ENCODE measurements at places on chromosomes 2 and 18.

DNA sequence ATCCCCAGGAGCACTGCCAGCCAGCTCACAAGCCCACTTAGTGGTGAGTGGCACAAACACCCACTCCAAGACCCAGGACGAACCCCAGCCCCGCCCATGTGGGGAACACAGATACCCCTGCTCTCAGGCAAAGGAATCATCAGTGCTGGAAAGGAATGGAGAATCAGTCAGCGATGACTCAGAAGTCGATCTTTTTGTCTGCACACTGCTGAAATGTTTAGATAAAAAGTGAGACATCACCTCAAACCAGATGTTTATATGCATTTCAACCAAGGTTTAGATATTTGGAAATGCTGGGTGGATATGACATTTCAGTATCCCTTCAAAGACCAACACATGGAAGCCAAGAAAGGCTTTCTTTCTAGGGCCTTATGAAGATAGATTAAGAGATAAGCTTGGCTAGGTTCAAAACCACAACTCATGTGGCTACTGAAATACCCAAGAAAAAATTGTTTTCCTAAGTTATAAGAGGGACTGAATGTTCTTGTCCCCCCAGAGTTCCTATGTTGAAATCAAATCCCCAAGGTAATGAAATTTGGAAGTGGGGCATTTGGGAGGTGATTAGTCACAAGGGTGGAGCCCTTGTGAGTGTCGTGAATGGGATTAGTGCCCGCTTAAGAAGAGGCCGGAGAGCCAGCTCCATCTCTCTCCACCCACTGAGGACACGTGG lies 43.7 kb downstream of the POU3F3 start:
- no peak for DNase-seq

- DNase-seq: no peak
Measured at GRCh38 chr2:230700447-230700846, 12.2 kb upstream of the CAB39 start.

DNA sequence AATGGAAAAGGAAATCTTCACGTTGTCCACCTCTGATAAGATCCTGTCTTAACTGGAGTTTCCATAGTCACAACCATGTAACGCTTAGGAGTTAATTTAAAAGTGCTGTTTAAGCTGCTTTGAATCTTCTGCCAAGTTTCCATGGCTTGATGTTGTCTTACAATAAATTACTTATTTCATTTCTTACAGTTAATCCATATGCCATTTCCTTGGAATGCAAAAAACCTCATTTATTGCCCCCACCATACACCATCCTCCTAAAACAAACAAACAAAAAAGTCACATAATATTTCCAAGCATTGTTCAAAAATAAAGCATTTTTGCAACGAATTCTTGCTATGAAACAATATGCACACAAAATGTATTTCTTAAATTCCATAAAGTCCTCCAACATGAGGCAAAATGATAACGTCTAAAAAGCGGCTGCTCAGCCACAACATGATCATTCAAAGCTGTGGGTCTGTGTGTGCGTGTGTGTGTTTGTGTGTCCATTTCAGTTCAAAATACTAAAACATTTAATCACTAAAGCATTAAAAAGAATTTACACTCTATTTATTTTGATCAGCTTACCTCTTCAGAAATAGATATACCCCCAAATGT lies 46.8 kb upstream of the PXDN start:
- no peak for DNase-seq

GRCh38 chr2:126877041-126877440 lies 21.6 kb upstream of the TEX51 start:
- DNase-seq: no peak

- no peak for DNase-seq
Measured at GRCh38 chr2:20516646-20517341, 69.9 kb downstream of the RHOB start.

- DNase-seq: no peak
Measured at GRCh38 chr2:156320486-156321098, 11.9 kb downstream of the NR4A2 start.

DNA sequence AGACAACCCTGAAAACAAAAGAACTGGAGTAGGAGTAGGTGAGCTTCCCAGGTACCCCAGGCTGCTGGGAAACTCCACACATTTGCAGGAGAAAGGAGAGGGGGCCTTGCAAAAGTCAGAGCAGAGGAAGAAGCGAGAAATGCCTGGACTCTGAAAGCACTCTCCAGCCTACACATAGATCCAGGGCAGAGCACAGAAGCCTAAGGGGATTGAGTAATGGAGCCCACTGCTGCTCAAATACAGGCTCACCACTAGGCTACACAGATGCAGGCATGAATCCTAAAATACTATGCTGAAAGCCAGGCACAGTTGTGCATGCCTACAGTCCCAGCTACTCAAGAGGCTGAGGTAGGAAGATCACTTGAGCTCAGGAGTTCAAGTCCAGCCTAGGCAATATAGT lies 33.4 kb downstream of the OSBPL1A start:
- DNase-seq: no peak

GRCh38 chr2:41194230-41194629 lies 742.3 kb upstream of the SLC8A1 start:
- no peak for DNase-seq

GRCh38 chr2:69689466-69689865 lies 45.9 kb upstream of the AAK1 start:
- no peak for DNase-seq

DNA sequence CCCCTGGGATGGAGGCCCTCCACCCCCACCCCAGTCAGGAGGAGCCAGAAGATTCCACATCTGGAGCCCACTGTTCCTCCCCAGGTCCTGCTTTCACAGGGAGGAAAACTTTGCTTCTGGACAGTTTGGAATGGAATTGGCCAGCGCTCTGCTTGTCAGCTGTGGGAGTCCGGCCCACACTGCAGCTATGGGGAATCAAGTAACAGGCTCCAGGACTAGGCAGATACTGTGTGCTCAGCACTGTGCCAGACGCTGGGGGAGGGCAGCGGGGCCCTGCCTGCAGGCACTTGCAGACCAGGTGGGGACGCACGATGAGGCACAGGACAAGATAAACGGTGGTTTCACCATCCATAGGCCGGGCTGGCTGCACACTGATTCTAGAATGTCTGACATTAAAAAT lies 114.0 kb downstream of the STPG4 start:
- DNase-seq: no peak

- no peak for DNase-seq
Measured at GRCh38 chr2:218298314-218298875, 6.1 kb upstream of the TMBIM1 start.

DNA sequence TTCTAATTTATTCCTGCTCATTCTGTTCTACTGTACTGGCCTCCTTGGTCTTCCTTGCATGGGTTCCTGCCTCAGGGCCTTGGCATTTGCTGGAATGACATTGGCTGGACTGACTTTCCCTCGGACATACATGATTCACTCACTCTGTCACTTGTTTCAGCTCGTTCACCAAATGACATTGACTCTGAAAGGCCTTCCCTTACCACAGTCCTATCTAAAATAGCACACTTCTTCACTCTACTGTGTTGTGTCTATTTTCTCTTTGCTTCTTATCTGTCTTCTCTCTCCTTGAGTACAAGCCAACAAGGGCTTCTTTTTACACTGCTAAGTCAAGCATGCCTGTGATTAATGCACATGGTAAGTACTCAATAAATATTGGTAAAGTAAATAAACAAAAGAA lies 65.6 kb downstream of the SCG2 start:
- no peak for DNase-seq

GRCh38 chr18:26524504-26525351 lies 23.6 kb downstream of the KCTD1 start:
- no peak for DNase-seq

DNA sequence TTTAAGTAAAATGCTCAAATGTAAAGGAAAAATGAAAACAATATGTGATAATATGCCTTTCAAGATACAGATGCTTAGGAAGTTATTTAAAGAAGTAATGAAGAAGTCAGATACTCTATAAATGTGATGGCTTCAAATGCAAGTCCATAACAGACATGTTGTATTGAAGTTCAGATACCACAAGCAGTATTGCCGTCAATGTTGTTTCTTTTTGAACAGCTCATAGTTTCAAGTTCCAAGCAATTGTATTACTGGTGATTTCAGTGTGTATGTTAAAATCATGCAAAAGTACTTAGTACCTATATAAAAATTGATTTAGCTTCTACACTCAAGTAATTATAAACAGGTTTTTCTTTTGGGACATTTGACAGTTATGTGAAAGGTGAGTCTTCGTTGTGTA lies 24.9 kb downstream of the KCMF1 start:
- no peak for DNase-seq

GRCh38 chr2:187615364-187615763 lies 61.1 kb upstream of the TFPI start:
- no peak for DNase-seq

GRCh38 chr2:232315049-232315922 lies 63.3 kb upstream of the ALPP start:
- no peak for DNase-seq

DNA sequence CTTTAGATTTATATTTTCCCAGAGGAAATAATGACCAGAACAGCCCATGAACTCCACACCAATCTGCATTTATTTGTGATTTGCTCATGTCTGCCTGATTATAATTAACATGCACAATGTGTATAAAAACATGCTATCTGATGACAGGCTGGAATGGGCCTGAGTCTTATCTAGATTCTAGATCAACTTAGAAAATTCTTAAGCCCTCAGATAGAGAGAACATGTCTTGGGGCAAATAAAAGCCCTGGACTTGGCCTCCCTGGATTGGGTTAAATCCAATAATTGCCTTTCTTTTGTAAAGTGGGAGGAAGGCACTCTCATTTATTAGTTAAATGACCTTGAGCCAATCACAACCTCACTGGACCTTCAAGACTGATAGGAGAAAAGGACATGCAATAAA lies 61.8 kb downstream of the EVA1A start:
- DNase-seq: no peak

GRCh38 chr18:24910221-24910620 lies 441.7 kb downstream of the ZNF521 start:
- no peak for DNase-seq

- no peak for DNase-seq
Measured at GRCh38 chr18:66872277-66872676, 268.4 kb upstream of the CDH19 start.

DNA sequence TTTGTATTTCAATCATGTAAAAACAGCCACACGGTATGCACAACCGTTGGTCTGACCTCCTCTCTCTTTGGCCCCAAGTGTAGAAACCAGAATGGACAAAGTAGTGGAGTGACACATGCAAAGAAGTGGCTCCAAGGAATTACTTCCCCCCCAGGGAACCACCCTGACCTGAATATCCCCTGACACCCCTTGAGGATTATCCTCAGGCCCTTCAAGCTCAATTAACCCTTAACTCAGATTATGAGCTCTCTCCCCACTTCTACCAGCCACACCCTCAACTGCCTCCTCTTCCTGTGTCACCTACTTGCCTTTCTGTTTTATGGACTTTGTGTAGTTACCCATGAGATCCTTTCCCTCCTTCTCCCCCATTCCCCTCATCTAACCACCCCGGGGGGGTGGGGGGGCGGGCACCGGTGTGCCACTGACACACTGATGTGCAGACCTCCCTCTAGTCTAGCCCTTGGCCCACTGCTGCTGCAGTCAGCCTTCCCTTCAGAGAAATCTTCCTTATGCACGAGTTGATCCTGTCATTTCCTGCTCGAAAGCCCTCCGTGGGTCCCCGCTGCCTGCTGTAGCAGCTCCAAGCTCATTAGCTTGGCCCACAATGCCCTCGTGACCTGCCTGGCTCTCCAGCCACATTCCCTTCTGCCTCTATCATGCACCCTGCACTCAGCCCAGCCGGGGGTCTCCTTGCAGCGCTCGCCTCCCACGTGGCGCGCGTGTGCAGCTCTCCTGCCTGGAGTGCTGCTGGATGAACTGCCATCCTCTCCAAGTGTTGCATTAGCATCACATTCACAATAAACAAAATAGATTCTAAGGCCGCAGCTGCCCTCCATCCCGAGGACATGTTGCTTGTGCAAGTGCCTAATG lies 40.1 kb upstream of the TMEM177 start:
- no peak for DNase-seq

- no peak for DNase-seq
Measured at GRCh38 chr2:117755768-117756167, 58.7 kb upstream of the DDX18 start.

DNA sequence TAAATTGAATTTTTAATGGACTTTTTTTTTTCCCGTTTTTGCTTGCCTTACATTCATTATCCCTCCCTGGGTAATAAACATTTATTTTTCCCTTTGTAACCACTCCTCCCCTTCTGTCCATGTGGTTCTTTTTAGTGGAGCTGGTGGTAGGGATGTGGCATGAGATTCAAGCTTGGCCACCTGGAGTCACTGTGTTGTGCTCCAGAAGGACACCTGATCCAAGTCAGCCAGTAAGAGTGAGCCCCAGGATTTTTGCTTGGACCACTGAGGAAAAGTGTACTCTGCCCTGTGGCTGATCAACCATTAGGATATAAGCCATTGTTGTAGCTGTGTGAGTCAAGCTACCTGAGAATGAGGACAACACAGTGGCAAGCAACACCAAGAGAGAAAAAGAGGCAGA lies 11.1 kb upstream of the ACTR3 start:
- DNase-seq: no peak

GRCh38 chr2:147386284-147386683 lies 458.5 kb upstream of the ACVR2A start:
- no peak for DNase-seq

DNA sequence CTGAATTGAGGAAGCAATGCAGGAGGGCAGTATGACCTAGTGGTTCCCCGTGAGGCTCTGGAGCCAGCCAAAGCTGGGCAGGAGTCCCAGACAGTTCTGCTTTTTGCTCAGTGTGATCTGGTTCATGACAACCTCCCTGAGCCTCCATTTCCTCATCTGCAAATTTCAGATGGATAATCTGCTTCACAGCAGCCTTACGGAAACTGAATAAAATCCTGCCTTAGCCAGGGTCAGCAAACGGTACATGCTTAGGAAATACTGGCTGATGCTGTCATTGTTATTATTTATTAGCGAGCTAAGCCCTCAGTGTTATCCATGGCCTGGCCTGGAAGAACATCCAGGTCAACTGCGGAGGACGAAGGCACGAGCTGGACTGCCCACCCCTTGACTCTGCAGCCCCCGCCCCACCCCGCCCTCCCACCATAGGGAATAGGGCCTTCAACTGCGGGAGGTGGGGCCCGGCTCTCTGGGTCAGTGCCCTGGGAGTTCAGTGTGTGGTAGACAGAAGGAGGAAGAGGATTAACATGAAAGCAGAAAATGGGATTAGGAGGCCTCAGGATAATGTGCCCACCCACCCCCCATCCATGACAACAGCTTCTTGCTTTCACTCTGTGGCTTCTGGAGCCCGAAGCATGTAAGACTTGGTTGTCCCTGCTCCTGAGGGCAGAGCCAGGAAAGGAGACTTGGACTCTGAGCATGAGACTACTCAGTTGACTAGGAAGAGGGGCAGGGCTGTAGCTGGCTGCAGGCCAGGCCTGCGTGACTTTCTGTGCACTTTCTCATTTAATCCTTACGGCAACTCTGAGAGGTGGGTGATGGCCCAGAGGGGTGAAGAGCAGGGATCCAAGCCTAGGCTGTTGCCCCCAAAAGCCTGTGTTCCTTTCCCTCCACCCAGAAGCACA lies 13.1 kb downstream of the PKDCC start:
- DNase-seq: no peak
